NCI-H524 (cell line): ENCODE measurements at places on chromosomes 3 and 15.

- no peak for DNase-seq
These were observed 90.9 kb upstream of the ASB14 start for GRCh38 chr3:57383406-57383805.

DNA sequence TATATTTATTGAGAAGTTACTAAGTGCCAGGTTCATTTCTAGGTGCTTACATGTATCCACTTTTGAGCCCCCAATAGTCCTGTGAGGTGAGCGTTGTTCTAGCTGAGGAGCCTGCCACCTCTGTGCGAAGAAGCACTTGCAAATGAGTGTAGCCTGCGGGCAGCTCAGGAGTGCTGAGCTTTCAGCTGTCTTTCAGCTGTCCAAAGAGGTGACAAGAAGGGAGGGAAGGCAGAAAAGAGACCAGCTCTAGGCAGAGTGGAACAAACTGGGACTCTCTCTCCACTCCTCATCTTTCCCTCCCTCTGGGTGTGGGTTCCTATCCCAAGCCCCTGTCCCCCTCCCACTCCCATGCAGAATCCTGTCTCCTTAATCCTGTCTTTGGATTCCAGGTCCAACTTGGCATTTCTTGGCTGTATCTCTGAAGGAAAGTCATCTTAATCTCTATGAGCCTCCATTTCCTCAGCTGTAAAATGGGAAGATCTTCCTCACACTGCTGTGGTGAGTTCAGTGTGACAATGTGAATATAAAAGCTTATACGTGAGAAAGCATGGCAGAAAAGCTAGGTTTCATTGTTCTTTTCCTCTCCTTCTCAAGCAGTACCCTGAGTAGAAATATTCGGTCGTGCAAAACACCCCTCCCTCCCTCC, 6.7 kb upstream of the SRP14 start:
- DNase-seq, result no peak

- peak; percentile 51 for DNase-seq
These were observed 67.8 kb downstream of the UBP1 start for GRCh38 chr3:33372218-33373081.

- peak; percentile 65 for DNase-seq
These were observed 500.9 kb downstream of the SOX2 start for GRCh38 chr3:182212479-182213076.

GRCh38 chr15:97867870-97868269, 92.6 kb upstream of the ARRDC4 start:
- DNase-seq, result no peak

DNA sequence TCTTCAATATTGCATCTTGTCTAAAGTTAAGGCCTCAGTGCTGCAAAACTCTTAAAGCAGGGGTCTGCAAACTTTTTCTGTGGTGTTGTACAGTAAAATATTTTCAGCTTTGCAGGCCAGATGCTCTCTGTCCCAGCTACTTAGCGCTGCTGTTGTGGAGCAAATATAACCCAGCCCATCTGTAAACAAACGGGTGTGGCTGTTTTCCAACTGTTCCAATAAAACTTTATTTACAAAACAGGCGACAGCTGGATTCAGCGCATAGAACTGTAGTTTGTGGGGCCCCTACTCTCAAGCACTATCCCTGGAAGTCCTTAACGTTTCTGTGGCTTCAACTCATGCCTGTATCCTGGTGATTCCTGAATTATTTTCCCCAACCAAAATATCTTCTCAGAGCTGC, 365.0 kb downstream of the FOXP1 start:
- no peak for DNase-seq

DNA sequence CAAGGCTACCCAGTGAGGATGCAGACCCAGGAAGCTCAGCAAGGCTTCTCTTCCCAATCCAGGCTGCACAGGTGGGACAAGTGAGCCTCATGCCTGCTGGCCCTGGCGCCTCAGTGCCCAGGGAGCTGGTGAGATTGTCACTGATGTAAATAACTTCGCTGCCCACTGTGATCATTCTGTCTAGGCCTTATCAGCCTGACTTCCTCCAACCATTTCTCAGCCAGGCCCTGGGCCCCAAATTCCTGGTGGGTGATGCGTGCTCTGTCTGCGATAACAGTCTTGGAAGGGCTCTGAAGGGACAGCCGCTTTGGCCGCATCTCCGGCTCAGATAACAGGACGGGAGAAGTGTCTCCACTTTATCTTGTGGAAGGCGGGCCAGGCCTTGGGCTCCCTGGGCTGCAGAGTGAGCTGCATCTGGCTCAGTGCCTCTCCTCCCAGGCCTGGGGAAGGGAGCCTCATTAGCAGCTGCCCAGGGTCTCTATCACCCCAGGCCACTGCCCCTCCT, 2.2 kb upstream of the FBLN2 start:
- DNase-seq, result peak; percentile 41
